ENCODE measurements at places on chromosomes 11 and 22.

DNA sequence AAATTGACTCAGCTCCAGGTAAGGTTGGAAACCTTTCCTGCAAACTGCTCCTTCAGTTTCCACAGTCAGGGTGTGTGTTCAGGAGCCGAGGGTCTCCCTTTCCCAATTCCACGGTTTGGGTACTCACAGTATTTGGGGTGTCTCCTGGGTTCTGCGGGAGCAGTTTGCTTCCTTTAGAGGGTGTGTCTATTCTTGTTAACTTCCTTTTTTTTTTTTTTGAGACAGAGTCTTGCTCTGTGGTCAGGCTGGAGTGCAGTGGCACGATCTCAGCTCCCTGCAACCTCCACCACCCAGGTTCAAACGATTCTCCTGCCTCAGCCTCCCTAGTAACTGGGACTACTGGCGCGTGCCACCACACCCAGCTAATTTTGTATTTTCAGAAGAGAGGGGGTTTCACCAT is 251.4 kb downstream of the LUZP2 start:
- DNase-seq = no peak

DNA sequence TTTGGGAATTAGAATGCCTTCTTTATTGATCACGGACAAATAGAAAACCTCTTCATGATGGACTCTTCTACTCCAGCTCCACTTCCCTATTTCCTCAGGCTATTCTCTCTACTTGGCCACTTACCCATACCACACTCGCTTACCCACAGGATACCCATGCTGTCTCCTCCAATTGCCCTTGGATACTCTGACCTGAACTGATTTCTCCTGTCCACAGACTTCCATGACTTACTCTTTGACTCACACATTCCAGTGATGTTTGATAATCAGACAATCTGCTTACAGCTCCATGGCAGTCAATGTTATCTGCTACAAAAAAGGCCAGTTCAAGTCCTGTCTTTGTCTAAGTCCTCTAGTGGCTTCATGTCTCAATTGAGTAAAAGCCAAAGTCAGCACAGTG is 292.0 kb upstream of the CTSC start:
- DNase-seq = no peak

- no peak for DNase-seq
Observed at GRCh38 chr11:9076661-9077060, 14.7 kb downstream of the SCUBE2 start.

- DNase-seq = no peak
Observed at GRCh38 chr11:22567759-22568158, 57.9 kb downstream of the FANCF start.

DNA sequence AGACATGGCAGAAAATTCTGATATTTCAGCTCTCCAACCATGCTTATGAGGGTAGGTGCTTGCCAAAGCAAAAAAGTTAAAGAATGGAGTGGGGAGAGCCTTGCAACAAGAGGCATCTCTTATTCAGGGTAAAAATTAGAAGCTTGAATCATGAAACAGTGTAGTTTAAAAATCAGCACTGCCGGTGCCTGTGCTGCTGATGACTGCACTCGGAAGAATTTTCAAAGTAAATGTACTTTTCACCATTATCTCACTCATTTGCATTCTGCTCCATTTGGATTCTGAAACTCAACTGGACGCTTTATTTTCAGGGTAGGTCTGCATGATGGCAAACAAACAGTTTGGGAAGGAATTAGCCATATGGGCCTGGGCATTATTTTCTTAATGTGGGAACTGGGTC is 126.3 kb downstream of the KIRREL3 start:
- no peak for DNase-seq

- peak; percentile 99 for DNase-seq
Observed at GRCh38 chr11:35165423-35166368, 26.7 kb downstream of the CD44 start.

DNA sequence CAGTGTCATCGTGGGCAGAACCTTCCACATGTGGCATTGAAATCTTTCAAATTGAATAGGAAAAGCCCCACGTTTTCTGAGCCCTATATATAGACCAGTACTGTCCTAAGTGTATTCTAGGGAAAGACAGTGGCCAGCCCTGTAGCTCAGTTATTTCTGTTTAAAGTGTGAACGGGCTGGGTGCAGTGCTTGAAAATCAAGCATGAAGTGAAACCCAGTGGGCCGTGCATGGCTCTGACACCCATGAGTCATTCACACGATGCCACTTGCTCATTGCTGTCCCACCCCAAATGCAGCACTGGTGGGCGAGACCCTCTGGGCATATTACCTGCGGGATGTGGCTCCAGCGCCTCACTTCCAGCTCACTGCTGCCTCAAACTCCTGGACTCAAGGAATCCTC is 29.8 kb upstream of the CCDC188 start:
- DNase-seq = no peak

- DNase-seq = no peak
Observed at GRCh38 chr22:25780673-25781072, 38.7 kb downstream of the MYO18B start.

- peak; percentile 37 for DNase-seq
Observed at GRCh38 chr22:24106385-24107381, 74.6 kb upstream of the SUSD2 start.

DNA sequence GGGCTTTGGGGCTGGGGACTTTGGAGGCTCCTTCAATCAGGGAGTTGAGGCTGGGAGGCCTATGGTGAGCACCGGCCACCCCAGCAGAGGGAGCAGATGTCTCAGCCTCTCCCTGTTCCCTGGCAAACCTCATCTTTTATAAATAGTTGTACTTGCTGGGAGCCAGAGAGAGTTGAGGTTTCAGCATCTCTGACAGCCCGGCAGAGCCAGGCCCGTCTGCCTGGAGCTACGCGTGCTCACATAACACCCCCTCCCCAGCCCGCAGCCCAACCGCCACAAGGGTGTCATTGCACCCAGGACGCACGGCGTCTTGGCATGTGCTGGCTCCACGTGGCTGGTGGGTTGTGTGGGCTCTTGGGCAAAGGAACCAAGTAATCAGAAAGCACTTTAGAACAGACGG is 127.1 kb downstream of the CHST1 start:
- no peak for DNase-seq

GRCh38 chr22:39631381-39632286 is 61.1 kb downstream of the CACNA1I start:
- no peak for DNase-seq

DNA sequence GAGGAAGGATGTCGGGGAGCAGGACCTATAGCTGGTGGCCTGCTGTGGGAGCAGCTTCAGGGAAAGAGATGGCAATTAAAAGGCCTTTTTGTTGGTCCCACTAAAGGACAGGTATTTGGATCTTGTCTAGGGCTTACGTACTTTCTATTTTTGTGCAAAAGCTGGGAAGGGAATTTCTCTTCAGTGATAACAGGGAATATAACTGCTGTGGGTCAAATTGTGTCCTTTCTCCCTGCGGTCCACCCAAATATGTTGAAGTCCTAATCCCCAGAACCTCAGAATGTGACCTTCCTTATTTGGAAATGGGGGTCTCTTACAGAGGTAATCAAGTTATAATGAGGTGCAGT is 14.0 kb downstream of the HSPA8 start:
- no peak for DNase-seq

DNA sequence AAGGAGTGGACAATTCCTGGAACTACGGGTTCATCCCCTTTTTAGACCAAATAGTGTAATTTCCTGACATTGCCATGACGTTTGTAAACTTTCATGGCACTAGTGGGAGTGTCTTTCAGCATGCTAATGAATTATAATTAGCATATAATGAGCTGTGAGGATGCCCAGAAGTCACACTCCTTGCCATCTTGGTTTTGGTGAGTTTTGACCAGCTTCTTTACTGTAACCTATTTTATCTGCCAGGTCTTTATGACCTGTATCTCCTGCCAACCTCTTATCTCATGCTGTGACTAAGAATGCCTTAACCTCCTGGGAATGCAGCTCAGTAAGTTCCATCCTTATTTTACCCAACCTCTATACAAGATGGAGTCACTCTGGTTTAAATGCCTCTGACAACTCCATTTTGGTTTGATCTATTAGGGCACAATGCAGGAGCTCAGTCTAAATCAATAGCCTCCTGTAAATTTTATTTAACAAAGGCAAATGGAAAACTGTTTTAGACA is 20.7 kb downstream of the OR10A6 start:
- no peak for DNase-seq

DNA sequence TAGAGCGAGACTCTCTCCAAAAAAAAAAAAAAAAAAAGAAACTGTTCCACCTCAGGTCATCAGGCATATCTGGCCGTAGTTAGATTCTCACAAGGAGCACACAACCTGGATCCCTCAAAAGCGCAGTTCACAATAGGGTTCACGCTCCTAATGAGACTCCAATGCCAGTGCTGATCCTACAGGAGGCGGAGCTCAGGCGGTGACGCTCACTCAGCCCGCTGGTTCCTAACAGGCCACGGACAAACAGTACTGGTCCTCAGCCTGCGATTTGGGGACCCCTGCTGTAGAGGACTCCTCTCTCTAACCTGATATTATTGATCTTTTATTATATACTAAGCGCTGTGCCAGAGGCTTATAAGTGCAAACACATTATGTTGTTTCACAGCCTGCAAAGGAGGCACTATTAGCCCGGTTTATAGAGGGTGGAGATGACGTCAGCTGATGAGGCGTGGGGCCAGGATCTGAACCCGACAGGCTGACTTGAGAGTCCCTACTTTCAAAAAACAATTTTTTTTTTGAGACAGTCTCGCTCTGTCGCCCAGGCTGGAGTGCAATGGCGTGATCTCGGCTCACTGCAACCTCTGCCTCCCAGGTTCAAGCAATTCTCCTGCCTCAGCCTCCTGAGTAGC is 4.9 kb upstream of the MAFF start:
- DNase-seq = no peak

GRCh38 chr11:32602657-32603415 is 19.2 kb downstream of the EIF3M start:
- no peak for DNase-seq

DNA sequence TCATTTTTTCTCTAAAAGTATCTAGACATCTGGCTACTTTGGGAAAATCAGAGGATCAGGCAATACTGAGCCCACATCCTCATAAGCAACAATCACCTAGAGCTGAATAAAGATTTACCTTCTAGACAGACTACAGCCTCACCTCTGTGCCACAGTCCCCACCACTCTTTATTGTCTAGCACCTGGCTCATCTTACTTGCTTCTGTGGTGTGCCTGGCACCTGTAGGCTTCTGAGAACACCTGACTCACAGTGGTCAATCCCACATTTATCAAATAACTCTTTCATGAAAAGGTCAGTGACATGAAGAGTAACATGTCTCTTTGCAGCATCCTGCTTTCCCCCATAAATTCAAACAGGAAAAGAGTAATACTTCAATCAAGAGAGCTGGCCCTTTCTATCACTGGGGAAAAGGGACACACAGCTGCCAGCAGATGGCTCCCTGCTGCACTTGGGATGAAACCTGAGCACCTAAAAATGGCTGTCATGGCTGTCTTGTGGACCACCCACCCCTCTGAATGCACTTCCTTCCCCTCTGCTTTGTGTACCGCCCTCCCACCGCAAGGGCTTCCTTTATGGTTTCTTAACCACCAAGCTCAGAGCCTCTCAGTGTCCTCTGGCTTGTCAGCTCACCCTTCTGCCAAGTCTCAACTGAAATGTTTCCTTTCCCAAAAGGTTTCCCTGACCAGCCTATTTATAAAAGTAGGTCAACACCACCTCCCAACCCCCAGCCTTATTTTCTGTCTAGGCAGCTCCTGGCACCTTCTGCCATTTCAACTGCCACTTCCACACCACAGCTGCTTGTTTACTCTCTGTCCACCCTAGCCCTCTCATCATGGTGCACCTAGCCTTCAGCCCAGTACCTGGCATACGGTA is 9.3 kb downstream of the TFIP11 start:
- peak; percentile 20 for DNase-seq

- DNase-seq = no peak
Observed at GRCh38 chr11:1219446-1219833, 3.4 kb upstream of the MUC5B start.
